Activated CD4-positive, alpha-beta T cell treated with anti-CD3 and anti-CD28 coated beads, Interleukin-2, amount 10 ng/mL, durations not matched to agents 24 days and 14 days (primary cell): ENCODE measurements at places on chromosomes 3 and 15. TPM values are rescaled to one million over a fixed set of nuclear protein-coding genes. Genes with fewer than 3 reads are reported as not detected.

Gene CCDC50
- total RNA-seq: 34.1 and 34.6 TPM in 2 replicates

Gene TRH
- not detected in 2 replicates for total RNA-seq

DNA sequence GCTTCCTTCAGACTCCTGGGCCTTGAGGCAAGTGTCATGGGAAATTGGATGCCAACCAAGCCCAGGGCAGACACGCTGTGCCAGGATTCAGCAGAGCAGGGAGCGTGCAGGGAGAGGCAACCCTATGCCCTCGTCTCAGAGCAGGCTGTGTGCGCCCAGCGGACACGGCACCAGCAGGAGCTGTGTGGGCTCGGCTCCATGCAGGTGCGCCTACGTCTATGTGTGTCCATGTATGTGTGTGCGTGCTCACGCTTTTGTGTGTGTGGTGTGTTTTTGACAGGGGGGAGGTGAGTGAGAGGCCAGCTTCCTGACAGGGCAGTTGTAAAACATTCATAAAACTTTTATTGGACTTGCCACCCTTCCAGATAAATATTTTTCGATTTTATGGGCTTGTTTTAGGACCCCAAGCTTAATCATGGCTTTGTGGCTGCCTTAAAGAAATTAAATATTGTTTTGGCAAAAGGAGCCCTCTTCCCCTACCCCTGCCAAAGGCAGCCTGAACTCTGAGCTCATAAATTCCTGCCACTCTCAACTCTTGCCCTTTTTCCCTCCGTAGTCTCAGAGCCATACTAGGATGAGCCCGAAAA lies 84.4 kb downstream of the DNAJB8 start:
- H3K4me3 ChIP-seq: no peak overlapping the region
- no peaks in the 10 kb centered on the region for H3K36me3 ChIP-seq
- DNase-seq: no peak

GRCh38 chr3:47016934-47017435 lies 37.5 kb downstream of the NBEAL2 start:
- H3K36me3 ChIP-seq: peaks cover 26% of the 10 kb centered on the region
- H3K27ac ChIP-seq: peak overlapping the region; percentile 86
- peak; percentile 79 for DNase-seq
- H3K4me3 ChIP-seq: peak overlapping the region; percentile 50

Gene ADAMTSL3
- total RNA-seq: not detected in 2 replicates

Gene PLA2G4D
- not detected in 2 replicates for total RNA-seq

Gene NLGN1
- not detected in 2 replicates for total RNA-seq

Gene KBTBD13
- not detected in 2 replicates for total RNA-seq

DNA sequence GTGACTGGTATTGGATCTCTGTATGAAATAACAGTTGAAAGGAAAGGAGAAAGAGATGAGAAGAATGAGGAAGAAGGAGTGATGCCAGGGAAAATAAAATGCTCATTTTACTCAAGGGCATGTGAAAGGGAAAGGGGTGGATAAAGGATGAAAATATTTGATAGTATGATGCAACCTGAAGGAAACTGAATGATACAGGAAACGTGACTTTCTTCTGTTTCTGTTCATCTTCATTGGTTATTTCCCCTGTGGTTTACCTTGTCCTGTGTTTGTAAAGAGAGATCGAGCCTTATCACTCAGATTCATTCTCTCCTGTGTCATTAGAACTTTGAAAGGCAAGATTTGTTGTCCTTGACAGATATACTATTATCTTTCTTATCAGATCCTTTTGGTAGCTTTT lies 243.6 kb upstream of the SLITRK3 start:
- no peak for DNase-seq
- H3K4me1 ChIP-seq: no peaks in the 10 kb centered on the region
- H3K36me3 ChIP-seq: no peaks in the 10 kb centered on the region
- H3K27me3 ChIP-seq: no peaks in the 10 kb centered on the region
- H3K27ac ChIP-seq: no peak overlapping the region

DNA sequence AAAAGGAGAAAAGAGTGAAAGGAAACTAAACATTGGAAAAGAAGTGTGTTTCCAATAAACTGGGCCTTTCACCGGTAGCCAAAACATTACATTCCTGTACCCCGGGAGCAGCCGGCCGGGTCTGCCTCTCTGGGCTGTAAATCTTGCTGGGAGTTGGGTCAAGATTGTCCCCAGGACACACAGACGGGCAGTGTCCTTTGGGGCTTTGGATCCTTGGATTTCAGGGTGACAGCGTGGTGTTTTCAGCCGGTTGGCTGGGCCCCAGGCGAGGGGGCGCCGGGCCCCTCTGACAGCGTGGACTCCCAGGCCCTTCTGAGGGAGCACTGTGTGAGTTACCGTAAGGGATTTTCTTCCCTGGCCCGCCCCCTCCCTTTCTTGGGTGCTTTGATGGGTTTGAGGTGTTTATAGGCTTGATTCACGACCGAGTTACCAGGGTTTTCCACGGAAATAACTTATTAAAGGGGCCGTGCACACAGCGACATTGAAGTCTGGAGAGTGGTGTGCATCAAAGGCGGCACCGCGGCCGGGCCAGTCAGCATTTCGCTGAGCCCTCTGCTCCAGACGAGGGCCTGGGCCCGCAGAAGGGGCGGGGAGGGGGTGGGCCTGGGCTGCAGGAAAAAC lies 27.4 kb downstream of the SMAD6 start:
- no peak overlapping the region for H3K27ac ChIP-seq
- H3K36me3 ChIP-seq: no peaks in the 10 kb centered on the region
- H3K4me1 ChIP-seq: no peaks in the 10 kb centered on the region
- no peak for DNase-seq
- H3K4me3 ChIP-seq: no peak overlapping the region

Gene SLC28A1
- total RNA-seq: not detected in 2 replicates

Gene LRRK1
- 1.3 and 2.1 TPM in 2 replicates for total RNA-seq

GRCh38 chr3:194587438-194587931 lies 45.7 kb downstream of the TMEM44 start:
- H3K4me3 ChIP-seq: no peak overlapping the region
- H3K27me3 ChIP-seq: no peaks in the 10 kb centered on the region
- H3K27ac ChIP-seq: no peak overlapping the region
- H3K36me3 ChIP-seq: peaks cover 10% of the 10 kb centered on the region
- peaks cover 29% of the 10 kb centered on the region for H3K4me1 ChIP-seq
